Cardiac septum (tissue), 1 donor: ENCODE measurements at places on chromosomes 12 and 14. TPM values are rescaled to one million over a fixed set of nuclear protein-coding genes. Genes with fewer than 3 reads are reported as not detected.

DNA sequence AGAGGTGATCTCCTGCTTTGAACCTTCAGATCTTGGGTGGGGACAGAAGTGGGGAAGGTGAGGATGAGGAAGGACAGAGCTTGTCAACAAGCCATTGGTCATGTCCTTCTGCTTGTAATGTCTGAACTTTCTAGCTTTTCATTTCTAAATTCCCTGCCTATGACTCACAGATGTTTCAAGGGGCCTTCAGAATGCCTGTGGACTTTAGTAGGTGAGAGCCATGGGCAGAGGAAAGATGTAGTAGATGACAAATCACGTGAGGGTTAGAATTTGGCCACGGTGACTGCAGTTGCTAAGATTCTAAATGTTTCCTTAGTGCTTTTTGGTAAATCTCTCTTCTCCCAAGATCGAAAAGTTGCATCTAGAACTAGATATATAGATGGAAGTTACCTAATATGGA lies 18.7 kb upstream of the CREBL2 start:
- DNase-seq = no peak

DNA sequence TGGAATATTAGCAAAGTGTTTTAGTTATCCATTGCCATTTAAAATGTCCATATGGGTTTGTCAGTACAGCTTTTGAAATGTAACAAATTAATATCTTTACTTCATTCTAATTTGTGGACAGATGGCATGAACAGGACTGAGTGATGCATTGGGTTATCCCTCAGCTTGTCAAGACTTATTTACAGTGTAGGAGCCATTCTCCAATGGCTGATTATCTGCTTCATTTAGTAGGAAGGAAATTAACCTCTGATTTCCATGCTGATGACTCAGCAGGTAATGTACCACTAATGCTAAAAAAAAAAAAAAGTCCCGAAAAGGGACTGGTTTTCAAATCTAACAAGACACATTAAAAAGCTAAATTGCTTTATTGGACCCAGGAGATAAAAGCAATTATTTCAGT lies 1149.0 kb upstream of the USP15 start:
- no peak for DNase-seq

The TCP11L2 gene
- total RNA-seq = 61.2 TPM

GRCh38 chr12:43749016-43749415 lies 9.6 kb downstream of the PUS7L start:
- DNase-seq = no peak

GRCh38 chr14:77923131-77923936 lies 123.4 kb downstream of the ADCK1 start:
- DNase-seq = no peak

- no peak for DNase-seq
Measured at GRCh38 chr14:57464008-57464730, 29.5 kb downstream of the CCDC198 start.

The ANG gene
- total RNA-seq = 2.7 TPM
